ENCODE measurements at places on chromosomes 2 and 18.

DNA sequence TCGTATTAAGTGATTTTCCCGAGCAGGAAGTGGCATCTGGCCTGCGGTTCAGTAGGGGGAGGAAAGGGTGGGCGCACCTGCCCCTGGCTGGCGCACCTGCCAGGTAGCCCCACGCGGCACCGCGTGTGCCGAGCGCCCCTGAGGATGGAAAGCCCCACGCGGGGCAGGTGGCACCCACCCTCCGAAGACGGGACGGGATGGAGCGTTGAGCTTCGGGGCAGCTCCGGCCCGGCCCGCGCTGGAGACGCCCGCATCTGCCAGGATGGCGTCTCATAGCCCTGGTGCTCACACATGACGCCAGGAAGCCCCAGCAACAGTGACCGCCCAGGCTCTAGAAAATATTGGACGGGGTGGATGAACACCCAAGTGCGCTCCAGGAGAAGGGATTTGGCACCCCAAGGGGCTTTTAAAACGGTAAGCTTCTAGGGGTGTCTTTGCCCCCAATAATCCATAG, 2.5 kb upstream of the NFATC1 start:
- DNase-seq: no peak

GRCh38 chr18:10475276-10475653, 20.8 kb downstream of the APCDD1 start:
- no peak for DNase-seq

- no peak for DNase-seq
These were observed 2.0 kb downstream of the SLC14A2 start for GRCh38 chr18:45617284-45617683.

- no peak for DNase-seq
These were observed 36.1 kb downstream of the RIT2 start for GRCh38 chr18:43079422-43079821.

DNA sequence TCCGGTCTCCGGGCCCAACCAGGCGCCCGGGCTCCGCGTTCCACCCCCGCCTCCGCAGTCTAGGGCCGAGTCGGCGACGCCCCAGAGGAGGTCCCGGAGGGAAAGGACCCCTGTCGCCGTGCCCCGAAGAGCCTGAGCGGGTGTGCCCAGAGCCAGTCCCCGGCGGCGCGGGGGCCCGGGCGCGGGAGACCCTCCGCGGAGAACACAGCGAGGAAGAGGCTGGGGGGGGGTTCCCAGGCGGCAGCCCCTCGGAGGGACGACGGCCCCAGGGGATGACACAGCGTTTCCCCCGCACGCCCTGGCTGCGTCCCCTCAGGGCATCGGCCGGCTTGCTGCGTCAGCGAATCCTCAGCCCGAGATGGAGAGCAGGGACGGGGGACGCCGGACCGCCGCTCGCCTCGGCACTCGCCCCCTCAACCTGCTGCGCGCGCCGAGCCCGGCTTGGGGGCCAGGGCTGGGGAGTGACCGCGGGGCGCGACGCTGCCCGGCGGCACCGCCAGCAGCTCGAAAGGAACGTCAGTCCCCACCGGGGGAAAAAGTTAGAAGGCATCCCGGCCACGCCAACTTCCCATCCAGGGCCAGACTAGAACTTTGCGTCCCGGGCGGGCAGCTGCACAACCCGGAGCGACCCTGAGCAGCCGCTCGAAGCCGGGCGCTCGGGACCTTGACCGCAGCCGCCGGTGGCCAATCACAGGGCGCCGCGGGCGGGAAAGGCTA, 711 bp downstream of the SFXN5 start:
- DNase-seq: peak; percentile 35

- DNase-seq: no peak
These were observed 180.3 kb downstream of the TFCP2L1 start for GRCh38 chr2:121104721-121105141.

DNA sequence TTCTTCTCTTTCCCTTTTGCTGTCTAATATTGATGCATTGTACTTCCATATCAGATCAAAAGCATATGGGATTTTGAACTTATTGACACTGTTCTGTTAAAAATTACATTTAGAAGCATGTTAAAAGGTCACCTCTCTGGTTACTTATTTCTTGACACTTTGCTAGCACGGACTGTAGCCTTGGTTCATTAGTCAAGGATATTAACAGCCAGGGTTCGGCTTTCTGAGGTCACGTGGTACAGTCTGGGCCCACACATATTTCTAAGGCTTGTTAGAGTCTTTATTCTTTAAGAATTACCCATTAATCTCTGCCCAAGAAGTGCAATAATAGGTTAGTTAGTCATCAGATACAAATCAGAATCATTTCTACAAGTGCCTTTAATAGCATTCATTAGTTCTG, 1035.8 kb upstream of the FANCL start:
- no peak for DNase-seq

GRCh38 chr18:21303895-21304294, 61.9 kb downstream of the GREB1L start:
- DNase-seq: no peak

DNA sequence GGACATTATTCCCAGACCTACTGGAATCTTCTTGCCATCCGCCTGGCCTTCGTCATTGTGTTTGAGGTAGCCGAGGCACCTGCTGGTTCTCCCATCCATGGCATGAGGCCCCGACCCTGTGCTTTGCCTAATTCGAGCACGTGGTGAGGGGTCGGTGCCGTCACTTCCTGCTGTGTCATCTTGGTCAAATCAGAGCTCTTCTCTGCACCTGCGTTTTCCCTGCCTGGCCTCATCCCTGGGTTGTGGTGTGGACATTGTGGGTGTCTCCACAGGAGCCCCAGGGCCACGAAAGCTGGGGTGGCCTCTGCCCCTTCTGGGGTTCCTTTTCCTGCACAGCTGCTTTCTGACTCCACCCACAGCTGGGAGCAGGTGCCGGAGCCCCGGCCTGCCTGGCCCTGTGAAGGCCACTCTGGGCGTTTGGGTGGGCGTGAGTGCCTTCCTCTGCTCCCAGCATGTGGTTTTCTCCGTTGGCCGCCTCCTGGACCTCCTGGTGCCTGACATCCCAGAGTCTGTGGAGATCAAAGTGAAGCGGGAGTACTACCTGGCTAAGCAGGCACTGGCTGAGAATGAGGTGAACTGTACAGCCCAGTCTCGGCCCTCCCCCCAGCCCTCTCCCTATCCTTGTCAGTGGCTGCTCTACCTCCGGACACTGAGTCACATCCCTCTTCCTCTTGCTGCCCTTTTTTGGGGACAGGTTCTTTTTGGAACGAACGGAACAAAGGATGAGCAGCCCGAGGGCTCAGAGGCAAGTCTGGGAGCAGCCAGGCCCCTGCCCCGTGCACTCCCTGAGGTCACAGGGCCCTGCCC, 34.9 kb downstream of the ANO7 start:
- no peak for DNase-seq

GRCh38 chr2:2306878-2307277, 24.2 kb downstream of the MYT1L start:
- DNase-seq: no peak

DNA sequence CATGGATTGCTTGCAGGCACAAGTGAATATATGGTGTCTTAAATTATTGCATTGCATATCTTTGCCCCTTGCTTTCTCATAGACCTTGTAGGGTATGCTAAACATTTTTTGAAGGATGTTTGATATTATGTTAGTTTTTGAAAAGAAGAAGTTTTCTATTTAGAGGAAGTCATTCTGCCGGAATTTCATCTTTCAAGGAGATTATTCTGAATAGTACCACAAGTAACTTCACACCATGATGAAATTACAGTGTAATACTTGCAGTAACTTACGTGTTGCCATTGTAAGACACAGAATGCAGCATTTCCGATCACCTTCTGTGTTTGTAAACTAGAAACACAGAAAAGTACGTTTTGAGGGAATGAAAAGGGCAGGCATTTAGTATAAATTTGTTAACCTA, 71.9 kb downstream of the ACVR2A start:
- DNase-seq: no peak

DNA sequence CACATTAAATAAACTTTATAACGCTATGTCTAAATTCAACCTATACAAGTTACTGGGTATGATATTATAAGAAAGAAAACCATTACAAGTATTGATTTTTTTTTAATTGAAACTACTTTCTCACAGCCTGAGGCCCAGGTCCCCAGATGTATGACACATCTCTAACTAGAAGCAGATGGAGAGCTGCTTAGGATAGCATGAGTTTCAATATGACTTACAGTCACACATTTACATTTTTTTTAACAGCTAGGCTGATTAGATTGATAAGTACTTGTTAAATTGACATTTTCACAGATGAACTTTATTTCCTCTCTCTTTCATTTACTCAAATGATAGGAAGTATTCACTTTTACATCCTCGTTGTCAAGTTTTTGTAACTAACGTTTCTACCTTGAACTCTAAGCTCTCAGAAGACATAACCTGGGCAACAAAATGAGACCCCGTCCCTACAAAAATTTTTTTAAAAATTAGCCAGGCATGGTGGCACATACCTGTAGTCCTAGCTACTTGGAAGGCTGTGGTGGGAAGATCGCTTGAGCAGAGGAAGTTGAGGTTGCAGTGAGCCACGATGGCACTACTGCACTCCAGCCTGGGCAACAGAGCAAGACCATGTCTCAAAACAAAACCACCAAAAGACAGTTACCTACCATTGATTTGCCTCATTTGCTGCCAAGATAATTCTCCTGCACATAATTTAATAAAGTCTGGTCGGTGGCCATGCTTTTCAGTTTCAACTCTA, 52.4 kb downstream of the STK39 start:
- no peak for DNase-seq

GRCh38 chr2:23354554-23354953, 30.4 kb upstream of the KLHL29 start:
- DNase-seq: no peak

DNA sequence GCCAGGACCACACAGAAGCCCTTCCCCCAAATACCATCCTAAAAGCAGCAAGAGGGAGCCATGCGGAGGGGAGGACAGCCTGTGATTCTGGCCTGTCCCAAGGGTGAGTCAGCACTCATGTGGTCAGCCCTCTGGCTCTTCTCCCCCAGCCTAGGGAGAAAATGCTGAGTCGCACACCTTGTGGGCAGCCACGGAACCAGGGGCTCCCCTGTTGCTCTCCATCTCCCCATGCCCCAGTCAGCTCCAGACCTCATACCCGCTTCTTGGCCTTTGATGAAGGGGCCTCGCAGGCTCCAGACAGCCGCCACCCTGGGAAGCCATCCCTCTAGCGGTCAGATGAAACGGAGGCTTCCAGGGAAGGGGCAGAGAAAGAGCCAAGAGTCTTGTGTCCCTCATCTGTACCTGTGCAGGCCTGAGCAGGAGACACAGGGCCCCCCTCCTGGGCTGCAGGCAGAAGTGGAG, 181.3 kb upstream of the SIX2 start:
- no peak for DNase-seq

DNA sequence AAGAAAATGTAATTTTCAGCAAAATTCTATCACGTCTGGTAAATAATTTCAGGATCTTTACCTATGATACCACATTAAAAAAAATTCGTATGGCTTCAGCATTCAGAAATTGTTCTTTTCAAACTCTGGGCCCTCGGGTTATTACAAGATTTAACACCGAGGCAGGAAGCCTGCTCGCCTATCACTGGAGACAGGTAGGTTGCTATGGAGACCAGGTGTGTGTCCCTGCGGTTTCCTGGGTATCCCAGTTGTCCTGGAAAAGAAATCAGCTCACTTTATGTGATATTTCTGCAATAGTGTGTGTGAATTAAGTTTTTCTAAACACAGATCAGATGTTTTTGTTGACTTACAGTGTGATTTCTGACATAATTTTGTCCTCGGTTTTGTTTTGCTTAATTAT, 14.2 kb downstream of the HPCAL1 start:
- DNase-seq: no peak

DNA sequence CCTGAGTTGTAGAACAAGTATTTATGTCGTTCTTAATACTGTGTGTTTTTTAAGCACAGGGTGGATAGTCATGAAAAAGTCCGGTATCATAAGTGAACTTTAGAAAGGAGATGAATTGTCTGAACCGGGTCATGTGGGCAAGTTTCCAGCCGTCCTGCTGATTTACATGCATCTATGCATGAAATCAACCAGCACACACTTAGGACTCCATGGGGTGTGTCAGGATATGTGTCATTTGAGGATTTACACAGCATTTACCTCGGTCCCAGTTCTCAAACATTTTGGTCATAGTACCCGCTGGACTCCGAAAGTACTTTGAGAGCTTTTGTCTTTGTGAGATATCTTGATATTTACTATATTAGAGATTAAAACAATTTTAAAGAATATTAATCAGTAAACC, 47.5 kb upstream of the TWSG1 start:
- DNase-seq: no peak

GRCh38 chr2:167939514-167940345, 307.7 kb downstream of the STK39 start:
- no peak for DNase-seq

DNA sequence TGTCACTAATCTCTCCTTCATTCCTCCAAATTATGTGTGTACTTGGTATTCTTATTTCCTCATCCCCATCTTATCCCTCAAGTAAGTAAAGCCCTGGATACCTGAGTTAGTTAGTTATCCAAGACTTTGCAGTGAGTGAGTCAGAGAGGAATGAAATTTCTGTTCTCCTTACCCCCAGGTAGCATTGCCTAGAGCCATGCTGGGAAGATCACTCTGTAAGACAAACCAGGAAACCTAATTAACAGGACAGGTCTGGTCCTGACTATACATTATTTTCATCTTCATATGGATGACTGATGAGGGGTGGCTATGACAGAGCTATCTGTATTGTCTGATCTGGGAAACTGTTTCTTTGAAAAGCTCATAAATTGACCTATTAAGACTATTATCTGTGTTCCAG, 55.0 kb upstream of the ITGA6 start:
- no peak for DNase-seq

- DNase-seq: no peak
These were observed 1.8 kb upstream of the ID2 start for GRCh38 chr2:8679827-8680731.

DNA sequence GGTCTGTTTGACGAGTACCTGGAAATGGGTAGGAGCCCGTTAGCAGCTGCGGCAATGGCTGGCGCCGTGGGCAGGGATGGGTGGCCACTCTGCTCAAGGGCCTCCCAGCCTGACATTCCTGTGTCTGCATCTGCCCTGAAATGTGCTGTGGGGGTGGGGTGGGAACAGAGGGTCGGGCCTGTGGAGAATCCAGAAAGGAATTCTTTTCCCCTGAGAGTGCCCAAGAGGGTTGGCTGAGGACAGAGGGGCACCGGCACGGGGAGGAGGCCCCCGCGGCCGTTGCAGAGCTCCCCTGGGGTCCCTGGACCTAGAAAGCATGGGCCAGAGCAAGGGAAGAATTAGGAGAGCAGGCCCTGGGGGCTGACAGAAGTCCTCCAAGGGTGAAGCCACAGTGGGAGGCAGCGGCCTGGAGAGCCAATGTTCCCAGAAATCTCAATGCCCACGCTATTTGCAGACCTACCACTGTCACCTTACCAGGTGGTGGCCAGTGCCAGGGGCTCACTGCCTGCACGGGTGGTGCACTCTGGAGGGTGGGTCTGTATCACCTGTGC, 27.8 kb downstream of the ANO7 start:
- no peak for DNase-seq

- peak; percentile 45 for DNase-seq
These were observed 1.3 kb downstream of the ATL2 start for GRCh38 chr2:38375696-38376345.

All from stimulated activated CD4-positive, alpha-beta T cell treated with anti-CD3 and anti-CD28 coated beads, Interleukin-15, amount 100 ng/mL, for 48 hours (primary cell).